Stimulated activated CD4-positive, alpha-beta T cell treated with anti-CD3 and anti-CD28 coated beads, Interleukin-1b, Interleukin-23, amount 100 ng/mL, for 24 hours (primary cell): ENCODE measurements at places on chromosomes 2 and 18.

DNA sequence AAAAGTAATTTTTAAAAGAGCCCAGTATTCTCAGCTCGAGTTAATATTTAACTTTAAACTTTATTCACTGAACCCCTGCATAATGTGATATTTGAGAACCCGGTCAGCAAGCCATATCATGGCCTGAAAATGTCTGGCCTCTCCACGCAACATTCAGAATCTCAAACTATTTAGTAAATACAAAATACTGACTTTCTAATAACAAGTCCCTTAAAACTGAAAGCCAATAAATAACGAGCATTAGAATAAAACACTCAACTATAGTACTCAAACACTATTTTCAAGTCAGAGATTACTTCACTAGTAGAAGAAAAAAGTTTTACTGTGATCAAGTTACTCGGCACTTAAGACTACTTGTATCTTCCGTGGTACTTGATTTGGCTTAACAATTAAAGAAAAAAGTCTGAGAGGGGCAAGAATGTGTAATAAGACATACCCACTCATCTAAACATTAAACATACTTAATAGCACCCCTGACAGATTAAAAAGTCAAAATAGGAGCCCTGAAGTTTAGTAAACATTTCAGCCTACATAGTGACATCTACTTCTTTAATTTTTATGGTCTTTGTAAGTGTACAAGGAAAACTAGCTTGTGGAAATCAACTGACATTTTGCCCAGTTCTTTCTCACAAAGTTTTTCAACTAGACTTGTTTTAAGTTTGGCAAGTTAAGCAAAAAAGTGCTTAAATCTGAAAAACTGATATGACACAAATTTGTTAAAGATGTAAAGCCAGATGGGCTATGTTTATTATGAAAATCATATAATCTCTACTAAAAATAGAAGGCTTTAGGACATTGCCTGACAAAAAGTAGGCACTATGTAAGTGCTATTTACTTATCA is 38.2 kb downstream of the RTN4 start:
- DNase-seq: no peak

DNA sequence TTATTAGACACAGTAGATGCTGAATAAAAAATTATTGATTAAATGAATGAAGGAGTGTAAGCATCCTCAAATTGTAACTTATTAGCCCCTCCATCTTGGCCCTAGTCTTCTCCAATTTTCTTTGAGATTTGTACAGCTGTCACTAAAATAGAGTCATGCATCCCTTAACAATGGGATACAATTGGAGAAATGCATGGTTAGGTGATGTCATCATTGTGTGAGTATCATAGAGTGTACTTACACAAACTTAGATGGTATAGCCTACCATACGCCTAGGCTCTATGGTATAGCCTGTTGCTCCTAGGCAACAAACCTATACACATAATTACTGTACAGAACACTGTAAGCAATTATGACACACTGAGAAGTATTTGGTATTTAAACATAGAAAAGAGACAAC is 38.3 kb upstream of the ZNF385B start:
- DNase-seq: no peak

- DNase-seq: no peak
Observed at GRCh38 chr2:232316461-232317330, 61.9 kb upstream of the ALPP start.

DNA sequence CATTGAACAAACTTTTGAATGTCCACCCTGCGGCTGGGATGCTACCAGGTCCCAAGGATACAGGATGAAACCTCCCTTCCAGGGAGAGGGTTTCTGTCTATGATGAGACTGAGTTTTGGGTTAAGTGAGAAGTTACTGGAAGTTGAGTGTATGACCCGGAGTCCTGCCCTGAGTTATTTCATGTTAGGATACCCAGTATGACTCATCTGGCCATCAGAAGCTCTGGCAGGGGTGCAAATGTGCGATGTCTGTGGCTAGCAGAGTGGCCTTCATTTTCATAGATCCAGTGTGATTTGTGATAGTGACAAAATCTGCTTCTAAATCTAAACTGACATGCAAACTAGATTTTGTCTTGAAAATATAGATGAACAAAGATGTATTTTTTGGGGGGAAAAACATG is 55.3 kb downstream of the KCTD1 start:
- no peak for DNase-seq

DNA sequence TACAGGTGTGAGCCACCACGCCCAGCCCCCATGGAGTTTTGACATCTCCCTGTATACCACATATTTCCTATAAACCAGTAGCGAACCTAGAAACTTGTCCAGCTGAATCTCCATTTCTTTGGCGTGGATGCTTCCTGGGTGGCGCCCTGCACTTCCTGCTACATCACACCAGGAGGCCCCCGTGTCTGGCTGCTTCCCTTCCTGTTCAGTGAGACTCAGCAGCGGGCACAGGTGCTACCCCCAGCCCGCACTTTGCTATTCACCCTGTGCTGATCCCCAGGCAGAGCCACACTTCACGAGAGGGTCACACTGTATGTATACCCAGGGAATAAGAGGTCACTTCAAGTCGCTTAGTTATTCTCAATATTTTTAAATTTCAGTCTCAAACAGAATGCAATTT is 35.0 kb downstream of the CYP27C1 start:
- DNase-seq: no peak

DNA sequence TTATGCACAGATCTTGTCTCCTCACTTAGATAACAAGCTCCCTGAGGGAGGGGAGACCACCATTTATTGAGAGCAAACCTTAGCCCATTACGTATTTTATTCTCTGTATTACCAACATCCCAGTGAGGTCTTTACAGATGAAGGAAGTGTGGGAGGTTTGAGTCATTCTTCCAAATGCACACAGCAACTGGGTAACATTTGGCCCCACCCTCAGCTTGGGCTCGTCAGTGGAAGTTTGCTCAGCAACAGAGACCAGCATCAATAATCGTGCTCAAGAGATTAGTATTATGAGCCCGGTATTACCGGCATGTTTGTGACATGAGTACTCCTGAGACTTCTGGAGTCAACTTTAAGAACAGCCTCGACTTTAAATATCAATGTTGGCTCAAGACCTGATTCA is 168.6 kb downstream of the ETAA1 start:
- no peak for DNase-seq

DNA sequence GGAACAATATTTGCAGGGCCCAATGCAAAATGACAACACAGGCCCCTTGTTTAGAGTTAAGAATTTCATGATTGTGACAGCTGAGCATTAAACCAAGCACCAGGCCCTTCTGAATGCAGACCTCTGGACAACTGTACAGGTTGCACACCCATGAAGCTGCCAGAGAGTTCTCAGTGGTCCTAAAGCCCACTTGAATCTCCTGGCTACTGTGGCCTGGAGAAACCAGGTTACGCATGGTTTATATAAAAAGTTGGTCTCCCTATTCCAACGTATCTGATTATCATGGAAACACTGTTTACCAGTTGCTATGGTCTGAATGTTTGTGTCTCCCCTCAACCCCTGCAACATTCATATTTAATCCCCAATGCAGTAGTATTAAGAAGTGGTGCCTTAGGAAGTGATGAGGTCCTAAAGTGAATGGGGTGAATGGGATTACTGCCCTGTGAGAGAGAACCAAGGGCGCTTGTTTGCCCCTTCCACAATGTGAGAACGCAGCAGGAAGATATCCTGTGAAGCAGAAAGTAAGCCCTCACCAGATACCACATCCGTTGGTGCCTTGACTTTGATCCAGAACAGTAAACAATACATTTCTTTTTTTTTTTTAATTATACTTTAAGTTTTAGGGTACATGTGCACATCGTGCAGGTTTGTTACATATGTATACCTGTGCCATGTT is 48.0 kb upstream of the ANXA4 start:
- DNase-seq: no peak

DNA sequence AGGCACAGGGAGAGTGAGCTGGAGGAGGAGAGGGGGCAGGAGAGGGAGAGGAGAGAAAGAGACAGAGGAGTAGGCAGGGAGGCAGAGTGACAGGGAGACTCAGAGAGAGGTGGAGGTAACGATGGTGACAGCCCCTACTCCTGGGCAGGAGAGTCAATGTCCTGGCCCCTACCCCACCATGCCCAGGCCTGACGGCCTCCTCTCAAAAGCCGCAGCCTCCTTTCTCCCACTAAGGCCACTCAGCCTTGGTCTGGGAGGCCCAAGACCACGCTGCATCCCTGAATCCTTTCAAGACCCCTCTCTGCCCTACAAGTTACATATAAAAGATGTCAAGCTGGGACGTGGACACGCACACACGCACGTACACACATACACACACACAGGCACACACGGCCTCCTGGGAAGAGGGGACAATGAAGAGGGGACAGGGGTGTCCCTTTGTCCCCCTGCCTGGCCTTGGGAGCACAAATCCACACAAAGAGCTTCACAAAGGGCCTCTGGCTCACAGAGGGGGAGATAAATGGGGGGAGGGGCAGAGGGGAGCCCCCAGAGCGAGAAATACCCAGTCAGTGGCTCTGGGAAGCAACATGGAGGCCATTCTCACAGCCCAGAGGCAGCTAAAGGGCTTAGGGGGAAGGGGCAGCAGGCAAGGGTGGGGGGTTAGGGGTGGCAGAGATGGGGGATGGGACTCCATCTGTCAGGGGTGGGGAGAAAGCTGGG is 19.5 kb upstream of the TNS1 start:
- DNase-seq: no peak

DNA sequence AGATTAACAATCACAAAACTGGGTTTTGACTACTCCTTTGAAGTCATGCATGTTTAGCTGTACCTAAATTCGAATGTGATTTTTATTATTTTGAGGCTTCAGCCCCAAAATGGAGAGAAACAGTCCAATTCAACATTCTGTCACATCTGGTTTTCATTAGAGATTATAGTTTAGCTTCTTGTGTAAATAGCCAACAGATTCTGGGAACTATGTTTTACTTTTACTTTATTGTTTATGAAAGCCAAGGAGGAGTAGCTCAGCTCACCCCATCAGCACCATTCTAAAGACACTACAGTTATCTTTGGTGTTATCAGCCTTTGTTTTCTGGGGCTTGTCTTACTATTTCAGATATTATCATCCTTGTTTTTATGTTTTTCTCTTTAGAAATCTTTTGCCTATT is 465.0 kb upstream of the CWC22 start:
- DNase-seq: no peak

DNA sequence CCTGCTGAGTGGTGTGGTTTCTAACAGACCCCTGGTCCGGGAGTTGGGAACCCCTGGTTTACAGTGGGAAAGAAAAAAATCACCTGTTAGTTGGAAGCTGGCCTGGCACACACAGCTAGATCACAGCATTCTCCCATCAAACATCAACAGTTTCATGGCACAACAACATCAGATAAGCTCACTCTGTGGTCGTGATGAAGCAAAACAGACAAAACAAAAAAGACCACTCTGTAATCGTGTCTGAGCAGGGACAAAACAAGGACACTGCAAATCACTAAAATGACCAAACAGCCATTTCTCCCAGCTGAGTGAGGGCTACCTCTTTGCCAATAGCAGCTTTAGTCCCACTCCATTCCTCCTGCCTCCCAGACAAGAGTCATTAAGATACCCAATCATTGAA is 9.0 kb upstream of the IMPACT start:
- DNase-seq: no peak

DNA sequence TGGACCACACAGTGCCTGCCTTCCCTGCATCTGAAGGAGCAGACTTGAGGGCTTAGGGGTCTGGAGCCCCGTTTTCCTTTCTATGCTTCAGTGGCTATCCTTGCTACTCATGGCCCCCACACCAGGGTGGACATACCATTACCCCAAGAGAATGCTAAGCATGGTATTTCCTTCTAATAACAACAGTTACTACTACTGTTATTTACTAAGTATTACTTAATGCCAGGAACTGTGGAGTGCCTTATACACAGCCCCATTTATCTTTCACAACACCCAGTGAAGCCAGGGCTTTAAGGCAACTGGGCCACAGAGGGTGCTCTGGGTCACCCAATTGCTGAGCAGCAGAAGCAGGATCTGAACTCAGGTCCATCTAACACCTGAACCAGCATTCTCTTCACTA is 5.8 kb upstream of the PAX8 start:
- DNase-seq: no peak

GRCh38 chr2:162478721-162479129 is 134.8 kb downstream of the GCA start:
- no peak for DNase-seq

DNA sequence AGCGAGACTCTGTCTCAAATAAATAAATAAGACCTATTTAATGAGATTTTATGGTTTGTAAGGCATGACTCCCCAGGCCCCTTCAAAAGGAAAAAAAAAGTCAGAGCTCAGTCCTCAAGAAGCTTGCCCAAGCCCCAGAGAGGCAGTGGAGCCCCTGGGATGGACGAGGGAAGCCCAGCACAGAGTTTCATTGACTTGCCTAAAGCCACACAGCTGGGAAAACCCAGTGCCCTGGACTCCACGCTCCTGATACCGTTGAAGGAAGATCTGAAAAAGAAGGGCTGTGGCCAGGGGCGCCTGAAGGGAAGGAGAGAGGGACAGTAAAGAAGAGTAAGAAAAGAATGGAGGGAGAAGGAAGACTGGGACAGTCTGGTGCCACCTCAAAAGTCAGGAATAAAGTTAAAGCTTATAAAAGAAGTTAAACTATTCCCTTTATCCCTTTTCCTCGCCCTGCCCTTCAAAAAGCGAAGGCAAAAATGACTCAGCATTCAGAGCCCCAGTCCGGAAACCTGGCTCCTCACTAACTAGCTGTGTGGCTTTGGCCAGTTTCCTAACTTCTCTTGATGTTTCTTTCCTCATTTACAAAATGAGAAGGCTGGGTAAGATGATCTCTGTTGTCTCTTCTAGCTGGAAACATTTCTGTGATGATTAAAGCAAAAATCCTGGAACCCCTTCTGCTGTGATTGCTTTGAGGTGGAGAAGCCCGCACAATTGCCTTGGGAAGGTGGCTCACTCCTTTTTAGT is 46.7 kb downstream of the LYPD1 start:
- DNase-seq: no peak

DNA sequence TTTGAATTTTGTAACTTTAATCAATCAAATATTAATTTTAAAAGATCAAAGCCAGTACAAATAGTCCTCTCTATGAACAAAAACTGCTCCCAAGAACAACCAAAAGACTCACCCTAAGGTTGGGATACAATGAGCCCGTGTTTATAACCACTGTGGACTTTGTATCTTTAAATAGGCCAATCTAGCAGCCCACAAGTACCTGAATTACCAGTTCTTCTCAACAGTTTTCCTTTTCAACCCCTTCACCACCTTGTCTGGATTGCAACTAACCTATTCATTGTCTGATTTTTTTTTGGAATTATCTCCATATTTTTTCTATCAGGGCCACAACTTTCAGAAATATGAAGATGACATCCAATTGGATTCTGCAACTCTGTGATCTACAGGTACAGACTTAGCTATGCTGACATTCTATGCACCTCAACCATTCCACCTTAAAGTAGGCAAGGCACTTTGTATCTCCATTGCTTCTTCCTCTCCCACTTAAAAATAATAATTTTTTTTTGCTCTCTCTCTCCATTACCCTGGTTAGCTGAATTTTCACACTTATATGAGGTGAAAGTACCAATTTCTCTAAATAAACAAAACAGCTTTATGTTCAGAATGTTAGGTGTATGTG is 81.9 kb upstream of the MAPRE2 start:
- no peak for DNase-seq
